WTC11 (cell line): ENCODE measurements at places on chromosomes 1 and 21. TPM values are rescaled to one million over a fixed set of nuclear protein-coding genes. Genes with fewer than 3 reads are reported as not detected.
A peak's percentile ranks its signal among the peaks of the same experiment; 100 is the strongest.

DNA sequence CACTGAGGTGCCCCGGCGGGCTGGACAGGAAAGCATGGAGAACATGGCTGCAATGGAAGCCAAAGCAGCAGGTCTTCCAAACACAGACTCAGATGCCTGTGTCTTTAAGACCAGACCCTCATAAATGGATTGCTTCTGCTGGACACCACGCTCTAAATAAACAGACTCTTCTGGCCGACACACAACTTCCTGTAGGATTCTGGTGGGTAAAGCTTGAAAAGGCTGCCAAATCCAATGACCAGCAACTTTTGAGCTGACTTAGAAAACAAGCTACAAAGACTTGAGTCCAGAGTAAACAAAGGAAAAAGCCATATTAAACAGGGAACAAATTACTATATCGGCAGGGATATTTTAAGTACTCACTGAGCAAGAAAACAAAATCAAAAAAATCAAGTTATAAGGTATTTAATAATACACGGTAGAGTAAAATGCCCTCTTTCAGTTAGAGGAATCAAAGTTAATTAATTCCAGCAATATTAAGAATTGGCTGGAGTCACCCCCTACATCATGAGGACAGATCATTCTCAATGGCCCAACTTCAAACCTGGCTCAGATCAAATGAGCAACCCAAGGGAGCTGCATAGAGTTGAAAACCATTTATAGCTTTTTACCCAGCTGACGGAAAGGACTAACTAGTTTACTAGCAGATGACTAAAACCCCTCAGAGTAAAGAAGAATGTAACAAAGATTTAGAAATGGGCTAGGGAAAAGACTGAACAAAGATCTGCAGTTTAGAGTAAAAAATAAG lies 102.4 kb downstream of the TGFBR3 start:
- no peaks in the 10 kb centered on the region for H3K36me3 ChIP-seq
- no peaks in the 10 kb centered on the region; the same call in 1 of the 2 replicates for H3K27me3 ChIP-seq
- DNase-seq, result no peak
- H3K4me3 ChIP-seq, result no peak overlapping the region
- H3K27ac ChIP-seq, result no peak overlapping the region

DNA sequence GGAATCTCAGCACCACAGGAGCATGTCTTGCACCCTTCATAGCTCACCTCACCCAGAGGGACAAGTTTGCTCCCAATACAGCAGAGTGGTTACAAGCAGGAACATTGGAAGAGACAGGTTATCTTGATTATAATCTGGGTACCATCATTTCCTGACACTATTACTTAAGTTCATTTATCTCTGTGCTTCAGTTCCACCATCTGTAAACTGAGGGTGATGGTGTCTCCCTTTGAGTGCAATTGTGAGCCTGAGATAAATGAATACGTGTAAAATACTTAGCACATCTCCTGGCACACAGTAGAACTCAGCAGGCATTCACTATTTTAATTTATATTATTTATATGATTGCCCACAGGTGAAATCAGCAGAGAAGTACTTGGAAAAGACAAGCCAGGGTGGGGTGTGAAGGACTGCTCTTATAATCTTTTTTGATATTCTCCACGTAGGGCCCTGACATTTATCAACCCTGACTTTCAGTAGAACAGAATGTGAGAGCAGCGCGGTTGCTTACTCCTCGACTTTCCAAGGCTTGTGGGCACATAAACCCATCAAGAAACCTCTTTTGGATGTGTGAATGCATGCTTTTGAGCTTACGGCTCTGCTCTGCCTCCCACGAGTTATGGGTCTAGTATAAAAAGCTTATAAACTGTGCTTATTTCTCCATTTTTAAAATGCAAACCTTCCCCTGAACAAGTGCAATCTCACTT lies 34.9 kb downstream of the DUSP10 start:
- DNase-seq, result no peak
- no peak overlapping the region for H3K27ac ChIP-seq
- H3K4me1 ChIP-seq, result peaks cover 7% of the 10 kb centered on the region
- peaks cover 3% of the 10 kb centered on the region; the same call in 1 of the 2 replicates for H3K36me3 ChIP-seq
- H3K4me3 ChIP-seq, result no peak overlapping the region

GRCh38 chr1:162475089-162475488 lies 22.5 kb upstream of the UHMK1 start:
- no peaks in the 10 kb centered on the region for H3K27me3 ChIP-seq
- H3K27ac ChIP-seq, result no peak overlapping the region
- H3K4me3 ChIP-seq, result no peak overlapping the region
- H3K36me3 ChIP-seq, result peaks cover 5% of the 10 kb centered on the region

DNA sequence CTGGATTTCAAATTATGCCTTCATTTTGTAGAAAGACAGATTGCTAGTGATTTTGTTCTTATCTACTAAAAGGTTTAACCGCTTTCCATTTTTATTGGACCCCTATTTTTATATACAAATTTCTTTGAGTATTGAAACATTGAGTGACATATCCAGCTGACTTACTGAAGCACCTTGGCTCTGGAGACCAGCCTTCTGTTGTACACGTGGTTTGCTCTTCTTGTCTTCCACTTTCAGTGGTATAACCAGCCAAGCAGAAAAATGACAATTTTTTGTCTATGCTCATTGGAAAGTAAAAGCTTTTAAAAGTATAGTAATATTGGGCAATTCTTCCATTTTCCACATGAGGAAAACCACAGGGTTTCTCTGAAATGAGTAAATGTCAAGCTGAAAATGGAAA lies 4.4 kb downstream of the F13B start:
- no peak for DNase-seq
- no peaks in the 10 kb centered on the region for H3K4me1 ChIP-seq
- no peaks in the 10 kb centered on the region for H3K36me3 ChIP-seq
- H3K4me3 ChIP-seq, result no peak overlapping the region
- H3K27ac ChIP-seq, result no peak overlapping the region

The NFIA gene
- total RNA-seq, result 7.3 to 16.7 TPM (median 8.6 TPM) in 3 replicates

GRCh38 chr1:238399558-238399957 lies 508.8 kb upstream of the ZP4 start:
- peak; percentile 31 for DNase-seq
- peaks cover 14% of the 10 kb centered on the region for H3K4me1 ChIP-seq
- no peak overlapping the region for H3K27ac ChIP-seq
- no peaks in the 10 kb centered on the region for H3K27me3 ChIP-seq
- H3K36me3 ChIP-seq, result 0 out of 2 replicates have a peak, but pooled peaks cover 6% of the 10 kb centered on the region

- H3K4me3 ChIP-seq, result no peak overlapping the region
- H3K36me3 ChIP-seq, result peaks cover 5% of the 10 kb centered on the region
- DNase-seq, result no peak
- H3K27ac ChIP-seq, result no peak overlapping the region
These were observed 13.4 kb downstream of the SERINC2 start for GRCh38 chr1:31426249-31426922.

The GNG12 gene
- 20.7 to 23.7 TPM (median 21.9 TPM) in 3 replicates for total RNA-seq

- no peaks in the 10 kb centered on the region for H3K4me1 ChIP-seq
- no peaks in the 10 kb centered on the region for H3K27me3 ChIP-seq
- no peaks in the 10 kb centered on the region; the same call in 1 of the 2 replicates for H3K36me3 ChIP-seq
These were observed 7.0 kb downstream of the DIP2A start for GRCh38 chr21:46465651-46466050.

- H3K27ac ChIP-seq, result no peak overlapping the region
- H3K4me3 ChIP-seq, result no peak overlapping the region
- H3K36me3 ChIP-seq, result 0 out of 2 replicates have a peak, but pooled peaks cover 2% of the 10 kb centered on the region
- no peak for DNase-seq
- H3K27me3 ChIP-seq, result no peaks in the 10 kb centered on the region
These were observed 21.1 kb downstream of the TMEM51 start for GRCh38 chr1:15174615-15174983.

- no peaks in the 10 kb centered on the region for H3K36me3 ChIP-seq
- no peak overlapping the region for H3K27ac ChIP-seq
- no peak for DNase-seq
- H3K4me3 ChIP-seq, result no peak overlapping the region
These were observed 34.0 kb upstream of the ABCA4 start for GRCh38 chr1:94154989-94155388.

- no peak for DNase-seq
- H3K4me3 ChIP-seq, result no peak overlapping the region
- no peaks in the 10 kb centered on the region for H3K27me3 ChIP-seq
- H3K4me1 ChIP-seq, result peaks cover 47% of the 10 kb centered on the region
- peaks cover 6% of the 10 kb centered on the region; the same call in 1 of the 2 replicates for H3K36me3 ChIP-seq
These were observed 2.1 kb downstream of the NIPAL3 start for GRCh38 chr1:24417681-24418080.

The LINGO4 gene
- not detected in 3 replicates for total RNA-seq

- peaks cover 19% of the 10 kb centered on the region for H3K36me3 ChIP-seq
- no peak overlapping the region for H3K27ac ChIP-seq
- no peak for DNase-seq
- H3K27me3 ChIP-seq, result no peaks in the 10 kb centered on the region
- H3K4me3 ChIP-seq, result no peak overlapping the region
- H3K4me1 ChIP-seq, result no peaks in the 10 kb centered on the region
These were observed 855.9 kb downstream of the LTN1 start for GRCh38 chr21:28136656-28137255.

DNA sequence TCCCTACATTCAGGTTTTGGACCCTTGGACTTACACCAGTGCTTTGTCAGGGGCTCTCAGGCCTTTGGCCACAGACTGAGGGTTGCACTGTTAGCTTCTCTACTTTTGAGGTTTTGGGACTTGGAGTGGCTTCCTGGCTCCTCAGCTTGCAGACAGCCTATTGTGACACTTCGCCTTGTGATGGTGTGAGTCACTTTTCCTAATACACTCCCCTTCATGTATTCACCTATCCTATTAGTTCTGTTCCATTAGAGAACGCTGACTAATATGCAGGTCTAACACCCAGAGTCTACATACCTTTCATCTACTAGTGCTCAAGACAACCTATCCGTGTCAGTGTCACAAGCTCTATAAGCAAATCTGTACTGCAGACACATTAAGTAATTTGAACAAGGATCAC lies 605.3 kb downstream of the KCNT2 start:
- peak overlapping the region; percentile 89 for H3K27ac ChIP-seq
- no peaks in the 10 kb centered on the region for H3K27me3 ChIP-seq
- peaks cover 44% of the 10 kb centered on the region for H3K4me1 ChIP-seq
- no peak overlapping the region; the same call in 1 of the 2 replicates for H3K4me3 ChIP-seq
- peaks cover 36% of the 10 kb centered on the region for H3K36me3 ChIP-seq

GRCh38 chr1:71667216-71667615 lies 586.4 kb upstream of the ZRANB2 start:
- no peaks in the 10 kb centered on the region for H3K27me3 ChIP-seq
- no peak overlapping the region for H3K4me3 ChIP-seq
- DNase-seq, result no peak
- peak overlapping the region; percentile 4; the same call in 1 of the 2 replicates for H3K27ac ChIP-seq
- H3K36me3 ChIP-seq, result no peaks in the 10 kb centered on the region

- peaks cover 36% of the 10 kb centered on the region for H3K4me1 ChIP-seq
- peaks cover 2% of the 10 kb centered on the region; the same call in 1 of the 2 replicates for H3K27me3 ChIP-seq
- H3K27ac ChIP-seq, result no peak overlapping the region
- no peak for DNase-seq
- no peaks in the 10 kb centered on the region for H3K36me3 ChIP-seq
These were observed 378 bp downstream of the ANKRD65 start for GRCh38 chr1:1420654-1421141.

- H3K27me3 ChIP-seq, result no peaks in the 10 kb centered on the region
- DNase-seq, result peak; percentile 95
- peak overlapping the region; percentile 88; the same call in 1 of the 2 replicates for H3K27ac ChIP-seq
- peak overlapping the region; percentile 91 for H3K4me3 ChIP-seq
- peaks cover 18% of the 10 kb centered on the region for H3K36me3 ChIP-seq
These were observed 683 bp upstream of the EFNA4 start for GRCh38 chr1:155062702-155063411.

- no peaks in the 10 kb centered on the region for H3K27me3 ChIP-seq
- no peak overlapping the region for H3K27ac ChIP-seq
- DNase-seq, result no peak
- no peaks in the 10 kb centered on the region for H3K36me3 ChIP-seq
These were observed 27.5 kb upstream of the MYSM1 start for GRCh38 chr1:58727364-58727763.

The FCMR gene
- total RNA-seq, result 0.37 to 1.0 TPM (median 0.71 TPM) in 3 replicates

DNA sequence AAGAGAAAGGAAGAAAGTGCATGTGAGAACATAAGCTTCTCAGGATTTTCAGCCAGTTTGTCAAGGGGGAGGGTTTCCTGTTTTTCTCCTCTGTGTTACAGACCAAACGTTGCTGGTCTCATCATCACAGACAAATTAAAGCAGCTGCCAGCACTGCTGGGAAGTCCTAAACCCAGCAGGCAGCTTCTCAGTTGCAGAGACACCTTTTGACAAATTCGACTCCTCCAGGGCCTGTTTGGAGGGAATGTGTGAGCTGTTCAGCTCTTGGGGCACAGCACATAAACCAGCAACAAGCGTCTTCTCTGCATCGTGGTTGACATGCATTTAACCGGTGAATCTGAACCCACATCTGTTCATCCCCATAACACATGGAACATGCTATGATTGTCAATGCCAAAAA lies 454.6 kb upstream of the RUNX1 start:
- H3K36me3 ChIP-seq, result peaks cover 6% of the 10 kb centered on the region
- no peak overlapping the region for H3K27ac ChIP-seq
- H3K27me3 ChIP-seq, result no peaks in the 10 kb centered on the region; the same call in 1 of the 2 replicates
- H3K4me3 ChIP-seq, result no peak overlapping the region
